NAMALWA (cell line): ENCODE measurements at places on chromosomes 16 and 17.

GRCh38 chr17:2482218-2482617 lies 29.5 kb downstream of the METTL16 start:
- DNase-seq, result peak; percentile 6

DNA sequence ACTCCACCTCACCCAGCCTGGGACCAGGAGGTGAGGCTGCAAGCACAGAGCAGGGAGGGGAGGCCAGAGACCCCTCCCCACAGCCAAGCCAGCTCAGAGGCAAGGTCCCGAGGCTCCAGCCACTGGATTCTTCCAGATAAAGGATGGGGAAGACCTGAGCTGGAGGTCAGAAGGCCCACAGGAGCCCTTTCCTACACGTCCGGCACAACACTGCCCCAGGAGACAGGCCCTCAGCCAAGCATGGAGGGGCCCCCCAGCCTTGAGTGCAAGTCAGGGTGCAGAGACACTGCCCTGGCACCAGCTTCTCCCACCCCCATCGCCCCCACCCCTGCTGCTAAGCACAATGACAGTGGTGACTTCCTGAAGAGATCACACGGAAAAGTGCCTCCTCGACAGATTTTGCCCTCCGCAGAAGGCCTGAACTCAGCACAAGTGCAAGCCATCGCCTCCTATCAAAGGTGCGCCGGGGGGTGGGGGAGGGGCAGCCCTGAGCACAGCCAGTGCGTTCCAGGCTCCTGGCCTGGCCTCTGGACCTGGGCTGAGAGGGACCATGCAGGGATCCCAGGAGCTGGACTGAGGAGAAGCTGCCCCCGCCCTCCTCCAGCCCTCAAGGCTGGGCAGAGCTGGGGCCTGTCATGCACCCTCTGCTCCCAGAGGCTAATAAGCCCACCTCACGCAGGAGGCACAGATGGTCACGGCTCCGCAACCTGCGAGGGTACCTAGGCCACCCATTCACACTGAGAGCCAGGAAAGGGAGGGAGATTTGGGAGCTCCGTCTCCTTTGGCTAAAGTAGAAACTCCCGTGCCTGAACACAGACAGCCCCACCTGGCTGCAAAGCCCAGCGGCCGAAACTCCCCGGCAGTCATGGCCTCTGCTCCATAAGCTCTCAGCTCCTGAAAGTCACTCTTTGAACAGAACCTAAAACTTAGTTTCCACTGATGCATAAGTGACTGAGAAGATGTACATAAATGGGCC lies 2.7 kb downstream of the MAFG start:
- no peak for DNase-seq

GRCh38 chr17:13418891-13419290 lies 182.8 kb downstream of the HS3ST3A1 start:
- DNase-seq, result no peak

- no peak for DNase-seq
These were observed 3.4 kb downstream of the CAMKK1 start for GRCh38 chr17:3889325-3890012.

DNA sequence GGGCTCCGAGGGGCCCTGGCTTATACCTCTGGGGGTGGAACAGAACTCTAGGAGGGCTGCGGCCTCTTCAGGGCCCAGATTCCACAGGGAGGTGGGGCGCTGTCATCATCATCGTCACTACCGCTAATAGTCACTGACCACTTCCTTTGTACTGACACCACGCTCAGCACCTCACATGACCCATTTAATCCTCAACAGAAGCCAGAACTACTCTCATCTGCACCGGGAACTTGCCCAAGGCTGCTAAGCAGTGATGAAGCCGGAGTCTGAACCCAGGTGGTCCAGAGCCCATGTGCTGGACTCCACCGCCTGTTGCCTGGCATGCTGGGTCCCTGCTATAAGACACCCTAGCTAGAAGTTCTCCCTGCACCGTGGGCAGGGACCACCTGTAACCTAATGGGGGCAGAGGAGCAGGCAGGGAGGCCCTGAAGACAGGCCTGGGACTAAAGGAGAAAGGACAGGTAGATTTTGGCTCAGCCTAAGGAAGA lies 12.0 kb downstream of the UNC13D start:
- no peak for DNase-seq

DNA sequence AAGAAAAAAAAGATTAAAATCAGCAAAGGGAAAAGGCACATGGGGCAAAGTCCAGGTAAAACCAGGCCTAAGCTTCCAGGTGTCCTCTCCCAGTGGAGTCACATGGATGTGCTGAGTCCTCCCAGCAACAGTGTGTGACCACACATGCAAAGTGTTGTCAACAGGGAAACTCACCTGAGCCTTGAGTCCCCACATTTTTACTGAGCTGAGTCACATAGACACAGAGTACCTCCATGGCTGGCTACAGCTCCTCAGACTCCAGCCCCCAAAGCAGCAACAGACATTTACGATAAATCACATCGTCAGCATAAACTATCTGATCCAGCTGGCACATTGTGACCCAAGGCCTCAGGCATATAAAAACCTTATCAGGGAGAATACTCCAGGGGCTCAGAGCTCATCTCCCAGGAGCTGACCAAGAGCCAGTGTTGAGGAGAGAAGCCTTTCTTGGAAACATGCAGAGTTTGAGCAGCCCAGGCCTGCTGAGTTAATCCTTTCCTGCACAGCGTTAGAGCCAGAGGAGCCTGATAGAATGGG lies 20.5 kb downstream of the ERCC4 start:
- DNase-seq, result no peak

DNA sequence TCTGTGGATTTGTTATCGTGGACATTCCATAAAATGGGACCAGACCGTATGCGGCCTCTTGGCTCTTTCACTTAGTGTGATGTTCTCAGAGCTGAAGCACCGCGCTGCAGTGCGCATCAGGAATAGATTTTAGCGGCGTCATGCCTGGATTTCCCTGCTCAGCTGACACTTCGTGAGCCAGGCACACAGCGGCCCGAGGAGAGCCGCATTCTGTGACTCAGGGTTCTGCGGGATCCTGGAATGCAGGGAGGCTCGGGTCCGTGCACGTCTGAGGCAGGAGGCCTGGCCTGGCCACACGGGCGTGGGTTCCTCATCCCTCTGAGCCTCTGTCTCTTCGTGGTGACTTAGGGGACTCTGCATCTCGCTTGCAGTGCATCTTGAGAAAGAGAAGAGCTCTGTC lies 13.4 kb downstream of the CBFA2T3 start:
- no peak for DNase-seq

DNA sequence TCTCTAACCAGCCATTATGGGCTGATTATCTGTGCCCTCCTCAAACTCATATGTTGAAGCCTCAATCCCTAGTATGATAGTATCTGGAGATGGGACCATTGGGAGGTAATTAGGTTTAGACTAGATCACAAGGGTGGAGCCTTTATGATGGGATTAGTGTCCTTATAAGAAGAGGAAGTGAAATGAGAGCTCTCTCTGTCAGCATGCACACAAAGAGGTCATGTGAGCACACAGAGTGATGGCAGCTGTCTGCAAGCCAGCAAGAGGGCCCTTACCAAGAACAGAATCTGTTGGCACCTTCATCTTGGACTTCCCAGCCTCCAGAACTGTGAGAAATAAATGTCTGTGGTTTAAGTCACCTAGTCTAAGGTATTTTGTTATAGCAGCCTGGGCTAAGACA lies 101.9 kb downstream of the PCTP start:
- DNase-seq, result peak; percentile 46

DNA sequence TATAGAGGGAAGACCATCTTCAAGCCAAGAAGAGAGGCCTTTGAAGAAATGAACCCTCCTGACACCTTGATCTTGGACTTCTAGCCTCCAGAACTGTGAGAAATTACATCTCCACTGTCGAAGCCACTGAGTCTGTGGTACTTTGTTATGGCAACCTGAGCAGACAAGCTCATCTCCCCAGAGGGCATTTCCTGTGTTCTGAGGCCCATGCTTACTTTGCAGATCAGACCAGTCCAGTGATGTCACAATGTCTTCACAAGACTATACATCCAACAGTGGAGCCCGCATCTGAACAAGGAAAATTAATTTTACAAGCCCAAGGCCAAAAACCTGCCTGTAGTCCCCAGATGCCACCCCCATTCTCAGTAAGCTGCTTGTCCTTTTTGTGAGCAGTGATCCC lies 14.8 kb upstream of the C17orf113 start:
- peak; percentile 24 for DNase-seq

- no peak for DNase-seq
These were observed 885.7 kb upstream of the CDH8 start for GRCh38 chr16:62921904-62922303.

DNA sequence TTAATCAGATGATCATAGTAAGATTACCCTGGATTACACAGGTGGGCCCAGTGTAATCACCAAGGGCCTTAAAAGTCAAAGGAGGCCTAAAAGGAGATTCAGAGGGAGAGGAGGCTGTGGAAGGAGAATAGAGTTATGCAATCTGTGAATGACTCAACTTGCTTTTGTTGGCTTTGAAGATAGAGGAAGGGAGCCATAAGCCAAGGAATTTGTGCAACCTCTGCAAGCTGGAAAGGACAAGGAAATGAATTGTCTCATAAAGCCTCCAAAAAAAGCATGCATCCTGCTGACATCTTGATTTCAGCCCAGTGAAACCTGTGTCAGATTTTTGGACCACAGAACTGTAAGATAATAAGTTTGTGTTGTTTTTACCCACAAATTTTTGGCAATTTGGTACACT lies 109.6 kb downstream of the CNTNAP4 start:
- no peak for DNase-seq

GRCh38 chr17:40777459-40777858 lies 4.9 kb downstream of the KRT27 start:
- no peak for DNase-seq

- no peak for DNase-seq
These were observed 47.3 kb downstream of the TBC1D16 start for GRCh38 chr17:79988185-79988971.

GRCh38 chr17:83036666-83037065 lies 42.7 kb upstream of the METRNL start:
- DNase-seq, result no peak

- DNase-seq, result no peak
These were observed 33.2 kb downstream of the CYTH1 start for GRCh38 chr17:78748730-78749317.

DNA sequence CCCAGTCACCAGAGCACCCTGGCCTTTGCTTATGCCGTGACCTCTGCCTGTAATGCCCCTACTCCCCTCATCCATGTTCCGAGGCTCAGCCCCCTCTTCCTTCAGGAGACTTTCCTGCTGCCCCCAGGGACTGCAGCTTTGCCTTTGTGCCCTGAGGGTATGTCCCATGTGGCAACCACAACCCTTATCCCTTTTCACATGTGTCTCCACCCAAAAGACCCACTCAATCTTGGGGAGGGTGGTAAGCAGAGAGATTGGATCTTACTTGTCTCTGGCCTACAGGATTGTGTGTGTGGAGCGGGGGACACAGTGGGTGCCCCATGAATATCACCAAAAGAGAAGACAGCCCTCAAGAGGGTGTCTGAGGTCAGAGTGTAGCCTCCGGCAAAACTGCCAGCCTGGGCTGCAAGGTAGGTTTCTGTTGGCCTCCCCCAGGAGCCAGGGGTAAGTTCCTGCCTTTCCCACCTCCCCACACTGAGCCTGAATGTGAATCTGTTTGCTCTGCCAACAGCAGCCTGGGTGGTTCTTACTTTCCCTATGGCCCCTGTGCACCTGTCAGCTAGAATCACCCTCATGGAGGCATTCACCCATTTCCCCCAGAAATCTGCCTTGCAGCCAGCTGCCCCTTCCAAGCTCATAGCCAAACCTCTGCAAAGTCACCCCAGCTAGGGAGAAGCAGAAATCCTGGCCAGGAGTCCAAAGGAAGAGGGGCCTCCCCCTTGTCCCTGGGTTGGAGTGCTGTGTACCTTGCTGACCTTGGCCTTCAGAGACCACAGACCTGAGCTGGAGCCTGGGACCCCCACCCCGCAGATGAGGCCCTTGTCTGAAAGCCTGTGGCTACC lies 11.5 kb upstream of the C17orf113 start:
- DNase-seq, result no peak

- no peak for DNase-seq
These were observed 8.5 kb downstream of the CHD3 start for GRCh38 chr17:7897090-7897489.

DNA sequence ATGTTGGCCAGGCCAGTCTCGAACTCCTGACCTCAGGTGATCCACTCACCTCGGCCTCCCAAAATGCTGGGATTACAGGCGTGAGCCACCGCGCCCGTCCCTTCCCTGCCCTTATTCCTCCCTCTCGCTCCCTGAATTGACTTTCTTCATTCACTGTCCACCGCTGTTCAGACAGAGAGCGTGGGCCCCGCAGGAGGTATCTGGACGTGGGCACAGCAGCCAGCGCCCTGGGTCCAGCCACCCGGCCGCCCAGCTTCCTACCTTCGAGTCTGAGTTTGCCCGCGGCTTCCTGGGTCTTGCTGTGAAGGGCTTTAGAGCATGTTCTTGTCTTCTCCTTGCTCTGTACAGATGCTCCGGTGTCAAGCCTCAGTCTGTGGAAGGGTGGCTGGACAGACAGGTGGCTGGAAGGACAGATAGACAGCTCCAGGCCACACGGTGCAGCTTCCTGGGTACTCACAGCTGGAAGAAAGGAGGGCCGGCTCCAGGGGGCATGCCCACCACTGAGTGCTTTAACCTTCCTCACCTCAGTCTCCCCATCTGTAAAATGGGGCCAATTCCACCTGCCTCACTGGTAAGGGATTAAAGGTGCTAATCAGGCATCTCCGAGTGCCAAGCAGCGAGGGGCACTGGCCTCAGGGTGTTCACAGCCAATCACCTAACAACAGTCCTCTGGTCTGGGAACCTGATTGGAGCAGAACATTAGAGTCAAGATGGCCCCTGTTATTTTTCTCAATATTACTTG lies 13.6 kb downstream of the RHBDF2 start:
- no peak for DNase-seq

DNA sequence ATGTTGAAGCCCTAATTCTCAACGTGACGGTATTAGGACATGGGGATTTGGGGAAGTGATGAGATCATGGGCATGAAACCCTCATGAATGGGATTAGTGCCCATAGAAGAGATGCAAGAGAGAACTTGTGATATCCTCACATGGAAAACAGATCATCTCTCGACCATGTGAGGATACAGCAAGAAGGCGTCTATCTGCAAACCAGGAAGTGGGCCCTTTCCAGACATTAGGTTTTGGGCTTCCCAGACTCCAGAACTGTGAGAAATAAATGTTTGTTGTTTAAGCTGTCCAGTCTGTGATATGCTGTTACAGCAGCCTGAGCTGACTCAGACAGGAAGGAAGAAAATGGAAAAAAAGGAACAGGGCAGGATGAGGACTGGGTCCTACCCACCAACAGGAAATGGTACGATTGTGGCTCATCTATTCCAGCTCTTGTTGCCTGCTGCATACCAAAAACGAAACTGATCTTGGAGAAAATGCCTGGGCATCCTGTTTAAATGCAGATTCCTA lies 21.9 kb upstream of the SSTR2 start:
- DNase-seq, result no peak

GRCh38 chr16:19485611-19486010 lies 36.3 kb downstream of the GDE1 start:
- DNase-seq, result no peak
